ENCODE measurements at places on chromosomes 1 and 21. TPM values are rescaled to one million over a fixed set of nuclear protein-coding genes. Genes with fewer than 3 reads are reported as not detected.

Gene GJB4
- 0.09 TPM for total RNA-seq

DNA sequence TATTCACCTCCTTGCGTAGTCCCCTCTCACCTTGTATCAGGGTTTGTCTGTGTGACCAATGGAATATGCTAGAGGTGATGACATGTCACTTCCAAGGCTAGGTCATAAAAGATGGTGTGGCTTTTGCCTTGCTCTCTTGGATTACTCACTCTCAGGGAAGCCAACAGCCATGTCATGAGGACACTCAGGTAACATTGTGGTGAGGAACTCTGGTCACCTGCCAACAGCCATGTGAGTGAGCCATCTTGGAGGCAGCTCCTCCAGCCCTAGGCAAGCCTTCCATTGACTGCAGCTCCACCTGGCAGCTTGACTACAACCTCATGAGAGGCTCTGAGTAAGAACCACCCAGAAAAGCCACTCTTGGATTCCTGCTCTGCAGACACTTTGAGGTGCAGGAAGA is 11.0 kb upstream of the HEYL start:
- DNase-seq = no peak
- H3K27me3 ChIP-seq = peaks cover 64% of the 10 kb centered on the region
- no peak overlapping the region for H3K27ac ChIP-seq
- peaks cover 19% of the 10 kb centered on the region for H3K4me1 ChIP-seq

Gene FALEC
- 1.0 TPM for total RNA-seq

Gene ADPRS
- total RNA-seq = 30.0 TPM

DNA sequence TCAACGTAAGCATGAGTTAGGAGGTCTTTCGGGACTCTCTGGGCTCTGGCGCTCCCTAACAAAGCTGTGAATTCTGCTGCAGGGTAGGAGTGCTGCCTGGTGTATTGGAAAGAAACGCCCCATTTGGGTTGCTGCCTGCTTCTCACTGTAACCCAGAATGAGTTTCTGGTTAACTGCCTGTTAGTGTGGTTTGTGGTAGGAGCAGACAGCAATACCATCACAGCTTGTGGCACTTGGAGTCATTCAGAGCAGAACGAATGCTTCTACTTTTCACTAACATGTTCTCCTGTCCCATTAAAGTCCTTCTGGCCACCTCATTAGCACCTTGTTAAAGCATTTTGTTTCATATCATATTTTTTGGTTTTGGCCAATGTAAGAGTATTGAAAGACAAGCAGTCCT is 18.1 kb downstream of the MAP3K7CL start:
- no peak overlapping the region for H3K4me3 ChIP-seq
- no peaks in the 10 kb centered on the region for H3K27me3 ChIP-seq
- no peak for DNase-seq
- H3K4me1 ChIP-seq = no peaks in the 10 kb centered on the region
- no peak overlapping the region for H3K27ac ChIP-seq
- H3K36me3 ChIP-seq = no peaks in the 10 kb centered on the region

DNA sequence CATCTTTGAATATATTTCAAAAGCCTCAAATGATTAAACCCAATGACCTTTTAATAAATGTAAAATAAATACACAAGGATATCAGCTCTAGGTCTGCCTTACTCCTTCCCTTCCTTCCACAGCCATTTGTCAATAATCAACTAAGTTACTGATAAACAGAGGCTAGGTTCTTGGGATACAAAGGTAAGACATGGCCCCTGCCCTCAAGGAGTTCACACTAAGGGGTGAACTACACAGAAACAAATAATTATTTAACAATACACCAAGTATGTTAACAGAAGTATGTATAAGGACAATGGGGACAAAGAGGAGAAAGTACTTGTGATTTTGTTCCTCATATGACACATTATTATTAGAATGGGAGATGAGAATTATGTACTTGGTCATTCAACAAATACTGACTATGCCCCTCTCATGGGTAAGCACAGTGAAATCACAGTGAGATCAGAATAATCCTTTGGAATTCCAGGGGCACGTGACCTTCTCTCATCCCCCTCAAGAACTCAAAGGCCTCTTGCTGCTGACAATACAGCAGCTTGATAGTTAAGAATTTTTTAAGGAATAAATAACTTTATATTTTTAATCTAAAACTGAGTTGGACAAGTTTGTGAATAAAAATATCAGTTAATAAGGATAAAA is 40.2 kb downstream of the ATP1B1 start:
- no peaks in the 10 kb centered on the region for H3K27me3 ChIP-seq
- H3K4me3 ChIP-seq = no peak overlapping the region
- no peak overlapping the region for H3K27ac ChIP-seq
- DNase-seq = no peak
- H3K36me3 ChIP-seq = no peaks in the 10 kb centered on the region

DNA sequence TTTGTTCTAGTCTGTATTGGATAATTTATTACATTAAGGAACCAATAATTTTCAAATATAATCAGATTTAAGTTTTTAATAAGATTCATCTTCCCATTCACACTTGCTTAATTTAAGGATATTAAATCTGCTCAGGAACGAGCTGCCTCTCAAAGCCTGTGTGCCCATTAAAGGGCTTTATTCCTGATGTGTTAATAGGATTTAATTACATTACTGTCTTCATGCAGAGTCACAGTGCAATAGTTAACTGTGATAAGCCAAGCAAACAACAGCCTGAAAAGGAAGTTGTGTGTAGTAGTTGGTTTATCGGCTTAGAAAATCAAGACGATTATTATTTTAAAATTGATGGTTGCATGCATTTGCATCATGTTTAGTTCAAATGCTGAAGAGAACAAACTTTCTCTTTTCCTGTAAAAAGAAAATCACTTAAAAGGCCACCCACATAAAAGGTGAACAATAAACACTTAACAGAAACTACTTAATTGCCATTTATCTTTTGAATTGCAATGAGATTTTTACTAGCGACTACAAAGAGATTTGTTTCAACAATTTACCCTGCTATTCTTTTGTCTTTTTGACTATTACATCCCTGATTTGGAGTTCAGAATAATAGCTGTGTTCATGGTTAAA is 174.6 kb downstream of the RWDD3 start:
- H3K27me3 ChIP-seq = no peaks in the 10 kb centered on the region
- peaks cover 16% of the 10 kb centered on the region for H3K36me3 ChIP-seq
- H3K4me3 ChIP-seq = peak overlapping the region; percentile 3
- no peak for DNase-seq
- peak overlapping the region; percentile 98 for H3K27ac ChIP-seq
- H3K4me1 ChIP-seq = peaks cover 56% of the 10 kb centered on the region

DNA sequence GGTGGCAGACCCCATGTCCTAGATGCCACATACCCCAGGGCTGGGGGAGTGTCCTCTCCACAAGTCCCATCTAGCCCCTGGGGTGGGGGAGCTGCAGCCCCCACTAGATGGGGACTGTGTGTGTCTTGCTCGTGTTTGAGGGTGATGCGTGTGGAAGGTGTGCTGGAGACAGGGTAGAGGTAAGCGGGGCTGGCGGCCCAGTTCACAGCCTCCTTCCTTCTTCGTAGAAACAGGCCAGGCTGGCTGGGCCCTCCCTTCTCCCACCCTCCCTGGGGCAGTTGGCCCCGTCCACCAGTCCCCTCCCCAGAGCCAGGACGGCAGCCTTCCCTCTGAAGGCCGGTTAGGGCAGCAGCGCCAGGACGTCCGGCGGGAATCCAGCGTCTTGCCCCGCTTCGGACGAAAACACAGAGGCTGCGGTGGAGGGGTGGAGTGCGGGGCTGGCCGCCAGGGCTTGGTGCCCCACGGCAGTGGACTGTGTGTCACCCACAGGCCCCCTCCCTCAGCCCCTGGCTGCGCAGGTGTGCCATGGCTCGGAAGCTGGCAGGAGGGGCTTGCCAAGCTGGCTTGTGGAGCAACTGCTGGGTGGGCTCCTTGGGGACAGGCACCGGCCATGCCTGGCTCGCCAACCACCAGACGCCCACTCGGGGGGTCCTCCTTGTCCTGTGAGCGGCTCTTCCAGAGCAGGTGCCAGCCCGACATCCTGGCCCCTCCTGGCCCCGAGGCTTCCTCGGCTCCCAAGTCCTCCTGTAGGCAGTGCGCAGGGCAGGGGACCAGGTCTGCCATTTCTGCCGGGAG is 3.6 kb downstream of the PRDM16 start:
- H3K27me3 ChIP-seq = peaks cover 77% of the 10 kb centered on the region
- H3K4me3 ChIP-seq = no peak overlapping the region
- peaks cover 14% of the 10 kb centered on the region for H3K4me1 ChIP-seq
- H3K36me3 ChIP-seq = no peaks in the 10 kb centered on the region
- DNase-seq = peak; percentile 46
- no peak overlapping the region for H3K27ac ChIP-seq

Data from WTC11 (cell line).